ENCODE measurements at places on chromosomes 16 and 17. TPM values are rescaled to one million over a fixed set of nuclear protein-coding genes. Genes with fewer than 3 reads are reported as not detected.

- DNase-seq, result no peak
These were observed 147.4 kb upstream of the SDK2 start for GRCh38 chr17:73791631-73792030.

- DNase-seq, result no peak
These were observed 20.3 kb downstream of the TRARG1 start for GRCh38 chr17:1299552-1300370.

- DNase-seq, result no peak
These were observed 99.0 kb downstream of the OMG start for GRCh38 chr17:31198026-31198425.

DNA sequence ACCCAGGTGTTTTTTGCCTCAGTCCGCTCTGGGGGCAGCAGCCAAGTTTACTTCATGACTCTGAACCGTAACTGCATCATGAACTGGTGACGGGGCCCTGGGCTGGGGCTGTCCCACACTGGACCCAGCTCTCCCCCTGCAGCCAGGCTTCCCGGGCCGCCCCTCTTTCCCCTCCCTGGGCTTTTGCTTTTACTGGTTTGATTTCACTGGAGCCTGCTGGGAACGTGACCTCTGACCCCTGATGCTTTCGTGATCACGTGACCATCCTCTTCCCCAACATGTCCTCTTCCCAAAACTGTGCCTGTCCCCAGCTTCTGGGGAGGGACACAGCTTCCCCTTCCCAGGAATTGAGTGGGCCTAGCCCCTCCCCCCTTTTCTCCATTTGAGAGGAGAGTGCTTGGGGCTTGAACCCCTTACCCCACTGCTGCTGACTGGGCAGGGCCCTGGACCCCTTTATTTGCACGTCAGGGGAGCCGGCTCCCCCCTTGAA lies 2.1 kb upstream of the C17orf107 start:
- no peak for DNase-seq

GRCh38 chr17:79261355-79262072 lies 186.9 kb downstream of the ENGASE start:
- DNase-seq, result no peak

The TNFRSF17 gene
- total RNA-seq, result not detected

- DNase-seq, result no peak
These were observed 24.0 kb downstream of the CDC27 start for GRCh38 chr17:47165137-47165536.

DNA sequence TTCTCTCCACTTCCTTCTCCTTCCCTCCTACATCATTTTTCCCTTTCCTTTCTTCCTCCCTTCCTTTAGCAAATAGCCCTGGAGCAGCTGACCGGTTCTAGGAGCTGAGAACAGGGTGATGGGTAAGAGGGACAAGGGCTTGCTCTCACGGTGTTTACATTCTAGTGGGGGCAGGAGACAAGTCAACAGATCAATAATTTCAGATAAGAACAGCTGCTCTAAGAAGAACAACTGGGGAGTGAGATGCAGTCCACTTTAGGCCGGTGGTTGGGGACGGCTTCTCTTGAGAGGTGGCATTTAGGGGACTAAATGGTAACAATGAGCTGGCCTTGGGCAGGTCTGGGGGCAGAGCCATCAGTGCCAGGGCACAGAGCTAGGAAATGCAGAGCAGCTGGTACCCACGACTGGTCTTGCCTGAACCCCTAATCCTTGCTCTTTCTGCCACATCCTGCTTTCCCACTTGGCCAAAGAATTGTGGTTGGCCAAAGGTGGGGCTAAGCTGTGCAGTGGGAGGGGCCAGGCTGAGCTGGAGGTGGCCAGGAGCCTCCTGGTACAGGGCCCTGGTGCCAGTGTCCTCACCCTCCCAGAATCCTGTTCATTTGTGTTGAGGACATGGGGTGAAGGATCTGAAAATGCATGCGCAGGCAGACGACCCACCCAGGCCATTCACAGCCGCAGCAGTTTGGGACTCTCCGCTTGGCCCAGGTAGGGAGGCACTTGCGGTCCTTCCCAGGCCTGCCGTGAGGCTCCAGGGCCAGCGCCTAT lies 17.7 kb downstream of the CBX4 start:
- no peak for DNase-seq

DNA sequence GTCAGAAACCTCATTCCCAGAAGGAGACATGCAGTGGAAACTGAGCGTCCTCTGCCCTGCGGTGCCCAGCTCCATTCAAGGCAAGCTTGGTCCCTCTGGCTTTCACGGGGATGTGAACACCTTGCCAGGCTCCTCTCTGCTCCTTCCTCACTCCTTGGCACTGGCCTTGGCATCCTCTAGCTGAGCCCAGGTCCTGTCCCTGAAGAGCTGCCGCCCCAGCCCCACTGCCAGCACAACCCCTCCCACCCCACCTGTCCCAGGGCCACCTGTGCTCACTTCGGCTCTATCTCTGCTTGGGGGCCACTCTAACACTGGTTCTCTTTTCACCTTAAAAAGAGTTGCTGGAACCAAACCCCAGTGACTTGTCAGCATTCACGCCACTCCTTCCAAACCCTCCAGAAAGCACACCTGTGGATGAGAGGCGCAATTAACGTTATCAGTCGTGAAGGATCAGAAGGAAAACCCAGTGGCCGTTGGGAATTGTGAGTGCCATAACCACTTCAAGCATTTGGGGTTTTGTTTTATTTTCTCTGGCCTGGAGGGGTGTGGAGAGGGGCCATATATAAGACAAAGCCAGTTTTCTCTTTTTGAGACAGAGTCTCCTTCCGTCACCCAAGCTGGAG lies 103.7 kb downstream of the AXIN2 start:
- DNase-seq, result no peak

The CYLD gene
- total RNA-seq, result 23.4 TPM

DNA sequence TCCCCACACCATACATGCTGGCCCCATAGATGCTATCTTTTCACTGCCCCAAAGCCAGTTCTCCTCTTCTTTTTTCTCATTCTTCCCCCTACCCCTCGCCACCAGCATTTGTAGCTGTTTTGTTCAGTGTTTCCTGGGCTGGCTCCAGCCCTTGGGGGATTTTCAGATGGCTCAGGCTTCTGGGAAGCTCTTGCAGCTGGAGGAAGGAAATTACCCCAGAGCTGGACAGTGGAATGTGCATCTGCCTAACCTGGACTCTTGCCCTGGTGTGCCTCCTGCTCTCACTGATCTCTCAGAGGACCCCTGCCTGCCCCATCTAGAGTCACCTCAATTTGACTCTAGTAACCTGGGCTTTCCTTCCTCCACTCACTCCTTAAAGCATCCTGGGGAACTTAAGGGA lies 82.8 kb downstream of the MYH13 start:
- DNase-seq, result no peak

GRCh38 chr17:29079887-29080286 lies 36.9 kb downstream of the PIPOX start:
- DNase-seq, result no peak

The KRTAP3-2 gene
- total RNA-seq, result not detected

DNA sequence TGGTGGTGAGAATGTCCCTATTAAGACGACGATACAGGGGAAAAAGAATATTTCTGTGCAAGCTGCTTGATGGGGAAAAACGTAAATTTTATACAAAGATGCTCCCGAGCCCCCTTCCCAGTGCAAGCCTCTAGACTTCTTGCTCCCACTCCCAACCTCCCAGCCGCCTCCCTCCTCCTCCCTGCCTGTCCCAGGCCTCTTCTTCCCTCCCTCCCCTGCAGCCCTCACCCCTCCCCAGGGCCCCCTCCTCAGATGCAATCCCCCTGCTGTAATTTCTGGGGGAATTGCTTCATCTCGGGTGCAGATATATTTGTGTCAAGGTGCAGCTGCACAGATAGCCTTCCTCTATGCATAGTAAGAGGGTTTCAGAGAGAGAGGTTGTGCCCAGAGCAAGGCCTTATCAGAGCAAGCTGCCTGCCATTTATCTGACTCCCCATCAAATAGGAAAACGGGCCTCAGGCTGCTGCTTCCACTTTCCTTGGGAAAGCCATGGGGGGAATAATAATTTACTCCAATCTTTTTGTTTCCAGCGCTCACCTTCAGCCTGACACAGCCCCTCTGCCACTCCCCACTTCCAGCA lies 47.4 kb upstream of the LHX1 start:
- no peak for DNase-seq

DNA sequence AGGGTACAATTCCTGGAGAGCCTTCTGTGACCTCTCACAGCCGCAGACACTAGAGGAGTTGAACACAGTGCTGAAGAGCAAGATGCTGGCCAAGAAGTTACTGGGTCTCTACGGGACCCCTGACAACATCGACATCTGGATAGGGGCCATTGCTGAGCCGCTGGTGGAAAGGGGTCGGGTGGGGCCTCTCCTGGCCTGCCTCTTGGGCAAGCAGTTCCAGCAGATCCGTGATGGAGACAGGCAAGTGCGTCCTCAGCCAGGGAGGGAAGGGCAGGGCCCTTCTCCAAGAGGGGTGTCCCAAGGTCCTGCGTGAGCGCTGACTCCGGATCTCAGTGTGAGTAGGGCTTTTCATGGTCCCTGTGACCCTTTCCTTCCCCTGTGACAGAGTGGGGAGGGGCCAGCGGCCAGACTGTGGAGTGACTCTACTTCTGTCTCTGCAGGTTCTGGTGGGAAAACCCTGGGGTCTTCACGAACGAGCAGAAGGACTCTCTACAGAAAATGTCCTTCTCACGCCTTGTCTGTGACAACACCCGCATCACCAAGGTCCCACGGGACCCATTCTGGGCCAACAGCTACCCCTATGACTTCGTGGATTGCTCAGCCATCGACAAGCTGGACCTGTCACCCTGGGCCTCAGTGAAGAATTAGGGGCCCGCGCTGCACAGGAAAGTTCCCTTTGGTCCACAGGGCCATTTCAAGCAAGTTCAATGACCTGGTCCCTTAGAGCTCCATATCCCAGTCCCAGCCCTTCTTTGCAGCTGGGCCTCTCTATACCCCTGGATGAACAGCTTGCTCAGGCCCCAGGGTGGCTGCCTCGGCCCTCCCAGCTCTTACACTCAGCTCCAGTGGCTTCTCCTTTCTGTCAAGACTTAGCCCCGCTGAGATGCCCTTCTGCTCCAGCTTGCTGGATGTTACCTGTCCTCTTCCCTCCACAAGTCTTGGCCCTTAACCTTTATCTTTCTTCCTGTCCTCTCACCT lies 13.1 kb downstream of the MPO start:
- DNase-seq, result no peak

The ADAD2 gene
- not detected for total RNA-seq

The MPV17L gene
- 27.6 TPM for total RNA-seq

- no peak for DNase-seq
These were observed 5.8 kb downstream of the FBXL19 start for GRCh38 chr16:30929167-30929566.

The MILR1 gene
- 3.3 TPM for total RNA-seq

- DNase-seq, result no peak
These were observed 49.1 kb upstream of the CPNE2 start for GRCh38 chr16:57043248-57043647.

DNA sequence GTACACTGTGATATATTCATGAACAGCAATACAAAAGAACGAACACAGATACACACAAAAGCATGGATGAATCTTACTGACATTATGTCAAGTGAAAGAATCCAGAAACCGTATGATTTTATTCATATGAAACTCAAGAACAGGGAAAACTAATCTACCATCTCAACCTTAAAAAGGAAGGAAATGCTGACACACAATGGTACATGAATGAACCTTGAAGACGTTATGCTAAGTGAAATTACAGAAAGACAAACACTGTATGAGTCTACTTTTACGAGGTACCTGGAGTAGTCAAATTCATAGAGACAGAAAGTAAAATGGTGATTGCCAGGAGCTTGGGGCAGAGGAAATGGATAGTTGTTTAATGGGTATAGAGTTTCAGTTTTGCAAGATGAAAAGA lies 8.7 kb upstream of the PRKCB start:
- DNase-seq, result no peak

DNA sequence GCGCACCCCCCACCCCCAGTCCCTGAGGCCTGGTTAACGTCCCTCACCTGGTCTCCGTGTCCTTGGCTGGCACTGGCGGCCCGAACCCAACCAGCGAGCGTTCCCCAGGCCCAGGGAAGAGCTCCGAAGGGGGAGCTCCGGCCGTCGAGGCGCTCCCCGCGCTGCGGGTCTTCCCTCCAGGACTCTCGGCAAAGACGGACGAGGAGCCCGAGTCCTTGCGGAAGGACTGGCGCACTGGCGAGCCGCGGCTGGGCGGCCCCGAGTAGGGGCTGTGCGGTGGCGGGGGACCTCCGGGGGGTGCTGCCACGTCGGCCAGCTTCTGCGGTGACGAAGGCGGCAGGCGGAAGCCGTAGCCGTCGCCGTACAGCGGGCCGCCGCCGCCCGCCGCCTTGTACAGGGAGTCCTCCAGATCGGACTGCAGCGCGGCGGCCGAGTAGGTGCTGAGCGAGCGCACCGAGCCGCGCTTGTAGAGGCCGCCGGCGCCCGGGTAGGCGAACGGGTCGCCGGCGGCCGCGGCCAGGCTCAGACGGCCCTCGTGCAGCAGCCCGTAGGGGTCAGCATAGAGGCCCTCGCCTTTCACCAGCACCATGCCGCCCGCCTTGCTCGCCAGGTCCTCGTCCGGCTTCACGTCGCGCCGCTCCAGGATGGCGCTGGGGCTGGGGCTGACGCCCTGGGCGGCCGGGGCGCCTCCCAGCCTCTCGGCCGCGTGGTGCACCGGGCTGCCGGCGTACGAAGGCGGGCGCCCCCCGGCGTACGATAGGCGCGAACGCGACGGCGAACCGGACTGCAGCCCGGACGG lies 44.1 kb downstream of the SRCIN1 start:
- DNase-seq, result no peak

The KRT13 gene
- total RNA-seq, result not detected

The TLCD3B gene
- 0.20 TPM for total RNA-seq

The HIGD1B gene
- 0.87 TPM for total RNA-seq

- no peak for DNase-seq
These were observed 1.6 kb downstream of the HOXB13 start for GRCh38 chr17:48726916-48727286.

The SYNGR3 gene
- 1.5 TPM for total RNA-seq

DNA sequence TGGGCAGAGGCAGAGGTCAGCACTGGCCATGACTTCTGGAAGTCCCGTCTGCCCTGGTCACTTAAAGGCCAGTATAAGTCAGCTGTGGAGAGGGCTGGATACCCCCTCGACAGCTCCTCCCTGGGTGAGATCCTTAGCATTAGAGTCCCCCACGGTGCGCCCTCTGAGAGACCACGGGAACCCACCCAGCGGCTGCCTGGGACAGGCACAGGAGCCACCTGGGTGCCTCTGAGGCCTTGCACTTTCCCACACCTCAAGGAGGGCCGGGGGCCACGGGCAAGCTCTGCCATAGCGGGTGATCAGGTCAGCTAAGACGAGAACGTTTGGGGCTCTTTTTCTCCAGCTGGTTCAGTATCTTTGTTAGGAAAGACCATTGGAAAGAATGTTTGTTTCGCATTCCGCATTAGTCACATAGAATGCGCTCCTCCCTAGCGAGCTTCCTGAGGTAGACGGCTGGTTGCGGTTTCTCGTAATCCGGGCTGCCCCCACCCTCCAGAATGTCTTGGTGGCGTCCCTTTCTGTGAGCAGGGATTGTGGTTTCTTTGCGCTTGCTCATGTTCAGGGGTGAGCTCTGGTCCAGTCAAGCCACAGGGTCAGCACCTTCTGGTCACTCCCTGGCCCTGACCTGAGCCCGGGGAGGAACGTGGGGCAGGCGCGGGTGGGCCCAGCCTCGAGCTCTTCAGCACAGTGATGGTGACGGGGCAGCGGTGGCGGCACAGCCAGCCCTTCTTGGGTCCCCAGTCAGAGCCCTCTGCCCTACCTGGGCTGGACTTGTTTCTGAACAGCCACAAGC lies 25.2 kb downstream of the NME3 start:
- DNase-seq, result no peak

All from pancreas (tissue), 10 donors.